ENCODE measurements at places on chromosomes 11 and 22.

DNA sequence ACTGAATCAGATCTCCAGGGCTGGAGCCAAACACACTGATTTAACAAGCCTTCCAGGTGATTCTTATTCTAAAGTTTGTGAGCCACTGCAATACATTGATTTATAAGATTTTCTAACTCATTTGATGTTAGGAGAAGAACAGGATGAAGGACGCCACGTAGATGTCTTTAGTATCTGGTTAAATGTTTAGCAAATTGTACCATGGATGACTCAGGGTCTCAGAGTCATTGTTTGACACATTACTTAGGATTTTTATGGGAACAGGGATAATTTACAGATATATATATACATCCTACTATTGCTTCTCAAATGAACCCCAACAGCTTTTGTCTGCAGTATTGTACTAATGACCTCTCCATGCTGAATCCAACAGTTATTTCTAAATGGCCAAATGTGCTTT lies 143.1 kb upstream of the DDI1 start:
- no peak for DNase-seq

DNA sequence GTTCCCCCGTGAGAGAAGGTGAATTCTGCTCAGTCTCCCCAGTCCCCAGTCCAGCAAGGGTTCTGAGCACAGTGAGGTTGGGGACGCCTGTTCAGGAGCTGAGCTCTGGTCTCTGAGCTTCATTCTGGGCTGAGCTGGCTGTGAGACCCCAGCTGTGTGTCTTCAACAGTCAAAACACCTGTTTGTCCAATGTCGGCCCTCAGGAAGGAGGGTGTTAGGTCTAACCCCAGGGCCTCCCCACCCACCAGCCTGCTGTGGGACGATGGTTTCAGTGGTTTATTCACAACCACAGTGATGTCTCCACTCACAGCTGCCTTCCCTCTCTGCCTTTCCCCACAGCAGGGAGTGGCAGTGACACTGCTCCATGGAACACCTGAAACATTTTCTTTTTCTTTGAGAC lies 1282.9 kb downstream of the TBC1D22A start:
- DNase-seq = peak; percentile 57

DNA sequence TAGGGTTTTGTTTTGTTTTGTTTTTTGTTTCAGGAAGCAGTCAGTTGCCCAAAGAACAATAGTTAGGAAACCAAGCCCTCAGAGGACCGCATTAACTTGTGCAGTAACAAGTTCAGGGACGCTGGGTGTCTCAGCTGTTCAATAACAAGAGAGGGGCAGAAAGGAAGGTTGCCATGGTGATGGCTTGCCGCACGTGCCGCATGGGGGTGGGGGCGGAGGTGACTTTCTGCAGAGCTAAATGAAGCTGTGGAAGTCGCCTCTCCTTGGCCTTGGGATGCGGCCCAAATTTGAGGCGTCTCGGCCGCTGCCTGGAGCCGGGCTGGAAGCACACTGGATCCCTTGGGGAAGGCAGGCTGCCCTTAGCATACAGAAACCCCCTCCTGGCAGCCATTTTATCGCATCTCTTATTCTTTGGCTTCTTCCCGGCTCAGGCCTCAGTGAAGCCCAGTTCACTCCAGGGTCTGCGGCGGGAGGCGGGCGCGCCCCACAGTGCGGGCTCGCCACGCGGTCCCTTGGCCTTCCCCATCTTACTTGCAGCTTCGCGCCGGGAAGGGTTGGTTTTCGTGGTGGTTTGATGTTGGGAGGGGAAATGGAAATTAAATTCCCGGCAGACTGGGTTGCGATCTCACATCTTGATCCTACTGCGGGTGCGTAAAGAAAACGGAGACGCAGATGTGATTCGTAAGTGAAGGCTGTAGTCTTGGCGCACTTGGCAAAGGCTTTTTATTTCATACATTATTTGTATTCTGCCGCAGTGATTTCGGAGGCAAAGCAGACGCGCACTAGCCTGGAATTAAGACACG lies 94.3 kb downstream of the SLC17A6 start:
- peak; percentile 15 for DNase-seq

DNA sequence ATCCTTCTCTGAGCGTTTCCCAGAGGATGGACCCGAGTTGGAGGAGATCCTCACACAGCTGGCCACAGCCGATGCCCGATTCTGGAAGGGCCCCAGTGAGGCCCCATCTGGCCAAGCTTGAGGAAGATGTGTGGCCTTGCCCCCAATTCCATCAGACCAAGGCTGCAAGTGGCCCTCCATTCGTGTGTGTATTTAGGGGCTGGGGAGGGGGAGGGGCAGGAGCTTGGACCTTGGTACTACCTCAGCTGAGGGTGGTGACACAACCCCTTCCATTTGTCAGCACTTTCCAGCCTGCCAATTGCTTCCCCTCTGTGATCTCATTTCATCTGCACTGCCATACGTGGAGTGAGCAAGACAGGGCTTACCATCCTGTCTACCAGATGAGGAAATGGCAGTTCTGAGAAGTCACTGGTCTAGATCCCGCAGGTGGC lies 1.3 kb upstream of the BBS1 start:
- no peak for DNase-seq

DNA sequence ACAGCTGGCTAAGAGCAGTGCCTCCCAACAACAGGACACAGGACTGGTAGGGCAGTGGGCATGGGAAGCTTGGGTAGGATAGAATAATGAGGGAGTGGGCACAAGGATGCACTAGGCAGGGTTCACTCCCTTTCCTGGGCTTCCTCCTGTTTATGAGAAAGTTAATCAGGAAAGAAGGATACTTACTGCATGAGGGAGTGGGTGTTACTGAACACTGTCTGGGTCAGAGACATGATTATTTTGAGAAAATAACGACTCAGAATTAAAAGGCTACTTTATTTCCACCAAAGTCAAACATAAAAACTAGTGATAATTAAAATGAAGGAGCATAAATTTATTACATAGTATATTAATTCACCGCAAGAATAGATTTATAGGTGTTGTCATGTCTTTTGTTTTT lies 35.8 kb downstream of the NCAM1 start:
- DNase-seq = no peak

DNA sequence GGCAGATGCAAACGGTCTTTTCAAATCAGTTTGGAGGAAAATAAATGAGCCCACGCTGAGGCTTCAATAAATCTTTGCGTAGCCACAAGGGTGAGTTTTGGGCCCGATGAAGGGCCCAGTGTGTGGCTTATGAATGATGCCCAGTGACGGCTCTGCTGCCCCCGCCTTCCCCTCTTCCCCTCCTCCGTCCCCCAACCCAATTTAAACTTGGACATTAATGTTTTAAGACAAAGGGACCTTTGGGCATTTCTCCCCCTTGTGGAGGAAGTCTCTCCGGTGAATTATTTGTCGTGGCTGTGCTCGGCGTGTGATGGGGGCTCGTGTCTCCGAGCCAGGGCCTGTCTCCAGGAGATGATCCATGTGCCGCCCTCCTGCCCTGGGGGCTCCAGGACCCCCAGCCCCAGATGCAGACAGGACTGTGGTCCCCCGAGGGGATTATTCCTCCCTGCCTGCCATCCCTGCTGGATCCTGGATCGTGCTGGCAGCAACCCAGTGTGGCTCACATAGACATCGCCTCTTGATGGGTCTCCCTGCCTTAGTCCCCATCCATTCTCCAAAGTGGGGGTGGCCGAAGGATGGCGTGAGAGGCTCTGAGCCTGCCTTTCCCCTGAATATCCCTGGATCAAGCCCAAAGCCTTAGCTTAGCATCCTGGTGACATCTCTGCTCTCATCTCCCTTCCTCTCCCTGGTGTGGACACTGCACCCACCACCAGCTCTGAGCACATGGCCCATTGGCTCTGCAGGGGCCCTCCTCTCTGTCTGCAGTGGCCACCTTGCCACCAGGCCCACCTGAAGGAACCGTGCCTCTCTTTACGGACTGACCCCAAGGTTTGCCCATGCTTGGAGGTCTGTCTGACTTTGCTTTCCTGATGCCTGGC lies 56.4 kb downstream of the SMIM38 start:
- no peak for DNase-seq

DNA sequence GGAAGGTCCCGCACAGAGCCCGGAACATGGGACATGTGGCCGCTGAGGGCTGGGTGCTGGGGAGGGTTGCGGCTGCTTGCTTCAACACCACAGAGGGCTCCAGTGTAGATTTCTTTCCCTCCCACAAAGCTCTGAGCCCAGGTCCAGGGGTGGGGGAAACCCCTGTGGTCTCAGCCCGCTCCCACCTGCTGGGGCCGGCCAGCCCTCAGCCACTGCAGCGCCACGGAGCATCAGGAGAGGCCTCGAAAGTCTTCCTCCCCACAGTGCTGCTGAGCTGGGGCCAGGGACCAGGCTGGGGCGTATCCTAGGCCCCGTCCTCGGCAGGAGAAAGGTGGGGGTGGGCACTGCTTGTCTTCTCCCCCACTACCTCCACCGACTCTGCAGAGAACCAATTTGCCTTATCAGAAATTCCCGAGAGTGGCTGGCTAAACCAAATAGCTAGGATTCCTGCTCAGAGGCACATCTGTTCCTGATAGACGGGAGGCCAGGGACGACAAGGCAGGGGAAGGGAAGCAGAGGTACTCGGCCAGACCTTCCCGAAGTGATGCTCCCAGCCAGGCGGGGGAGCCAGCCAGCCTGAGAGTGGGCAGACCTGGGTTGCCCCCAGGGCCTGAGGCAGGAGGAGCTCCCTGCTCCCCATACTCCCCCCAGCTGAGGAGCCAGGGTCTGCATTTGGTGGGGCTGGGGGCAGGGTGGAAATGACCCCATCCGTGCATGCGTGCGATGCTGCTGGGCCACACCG lies 18.7 kb downstream of the IGF2 start:
- no peak for DNase-seq

DNA sequence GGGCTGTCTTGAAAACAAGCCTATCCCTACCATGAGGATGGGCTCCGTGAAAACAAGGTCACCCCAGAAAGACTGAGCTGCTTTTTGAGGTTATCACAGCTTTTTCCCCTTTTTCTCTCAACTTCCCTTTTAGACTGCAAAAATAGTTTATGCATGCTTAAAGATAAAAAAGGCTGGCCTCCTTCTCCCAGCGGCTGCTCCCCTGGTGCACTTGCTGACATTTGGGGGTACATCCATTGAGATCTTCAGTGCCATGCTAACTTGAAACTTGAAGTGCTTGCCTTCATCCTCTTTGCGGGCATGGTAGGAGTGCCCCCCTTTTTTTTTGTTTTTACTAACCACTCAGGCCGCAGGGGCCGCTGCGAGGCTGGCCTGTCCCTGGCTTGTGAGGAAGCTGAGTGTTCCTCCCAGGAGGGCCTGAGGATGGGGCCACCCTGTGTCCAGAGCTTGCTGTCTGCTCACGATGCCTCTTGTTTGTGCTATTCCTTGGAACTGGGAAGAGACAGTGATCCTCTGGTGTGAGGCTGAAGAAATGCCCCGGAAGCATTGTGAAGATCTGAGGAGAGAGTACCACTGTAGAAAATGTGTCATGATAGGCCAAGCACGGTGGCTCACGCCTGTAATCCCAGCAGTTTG lies 2.2 kb downstream of the TANGO2 start:
- no peak for DNase-seq

- no peak for DNase-seq
Observed at GRCh38 chr11:2388431-2389376, 11.6 kb downstream of the CD81 start.

- DNase-seq = no peak
Observed at GRCh38 chr22:17079572-17079971, 5.2 kb upstream of the IL17RA start.

DNA sequence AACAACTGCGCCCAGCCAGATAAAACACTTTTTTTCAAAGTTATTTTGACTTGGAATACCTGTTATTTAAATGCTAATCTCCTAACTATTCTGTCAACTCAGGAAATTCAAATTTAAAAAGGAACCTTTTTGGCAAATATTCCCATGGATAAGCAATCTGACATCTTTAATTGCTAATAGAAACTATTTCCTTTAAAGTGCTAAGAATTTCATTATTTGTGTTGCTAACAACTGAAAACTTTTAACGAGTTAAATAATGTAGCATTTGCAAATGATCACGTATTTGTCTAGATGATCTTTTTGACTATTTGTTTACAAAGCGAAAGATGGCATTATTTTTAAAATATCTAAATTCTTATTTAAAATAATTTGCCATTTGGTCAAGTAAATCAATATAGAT lies 28.8 kb downstream of the CSTF3 start:
- DNase-seq = no peak

DNA sequence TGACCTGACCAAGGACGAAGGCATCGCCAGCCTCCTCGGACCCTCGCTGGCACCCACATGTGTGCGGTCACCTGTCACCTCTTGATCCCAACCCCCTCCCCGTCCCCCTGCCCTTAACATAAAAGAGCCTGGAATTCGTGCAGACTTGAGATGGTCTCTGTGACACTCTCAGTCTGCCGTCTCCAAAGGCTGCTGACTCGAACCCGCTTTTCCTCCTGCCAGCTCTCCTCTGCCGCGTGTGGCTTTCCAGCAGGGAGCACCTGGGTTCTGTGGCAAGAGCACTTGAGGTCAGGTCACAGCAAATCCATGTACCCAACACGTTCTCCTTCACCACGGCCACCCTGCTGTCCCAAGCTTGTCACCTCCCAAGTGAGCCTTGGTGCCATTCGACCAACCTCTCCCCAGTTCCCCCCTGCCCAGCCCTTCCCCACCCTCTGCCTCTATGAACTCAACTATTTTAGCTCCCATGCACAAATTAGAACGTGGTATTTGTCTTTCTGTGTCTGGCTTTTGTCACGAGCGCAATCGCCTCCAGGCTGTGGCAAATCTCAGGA lies 207.6 kb downstream of the BRD1 start:
- no peak for DNase-seq

DNA sequence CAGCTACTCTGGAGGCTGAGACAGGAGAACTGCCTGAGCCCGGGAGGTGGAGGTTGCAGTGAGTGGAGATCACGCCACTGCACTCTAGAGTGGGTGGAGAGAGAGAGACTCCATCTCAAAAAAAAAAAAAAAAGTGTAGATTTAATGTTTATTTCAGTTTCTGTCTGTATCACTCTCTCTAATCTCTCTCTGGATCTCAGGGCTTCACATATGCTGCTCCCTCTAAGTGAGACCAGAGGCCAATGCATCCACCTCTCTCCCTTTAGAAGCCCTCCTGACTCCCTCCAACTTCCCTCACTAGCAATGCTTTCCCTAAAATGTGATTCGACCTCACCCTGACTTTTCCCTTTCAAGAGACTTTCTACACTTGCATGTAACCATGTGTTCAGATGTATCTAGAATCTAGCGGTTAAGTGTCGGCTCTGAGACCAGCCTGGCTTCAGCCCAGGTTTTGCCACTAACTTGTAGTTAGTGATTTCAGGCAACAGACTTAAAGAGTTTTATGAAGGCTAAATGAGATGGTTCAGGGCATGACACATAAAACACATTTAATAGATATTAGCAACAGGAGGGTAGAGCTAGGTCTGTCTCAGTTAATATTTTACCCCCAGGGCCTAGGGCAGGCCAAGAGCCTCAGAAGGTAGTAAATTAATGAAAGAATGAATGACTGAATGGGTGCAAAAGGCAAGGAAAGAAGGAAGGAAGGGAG lies 364.3 kb downstream of the LARGE1 start:
- DNase-seq = no peak
